ENCODE measurements at places on chromosomes 11 and 22.

DNA sequence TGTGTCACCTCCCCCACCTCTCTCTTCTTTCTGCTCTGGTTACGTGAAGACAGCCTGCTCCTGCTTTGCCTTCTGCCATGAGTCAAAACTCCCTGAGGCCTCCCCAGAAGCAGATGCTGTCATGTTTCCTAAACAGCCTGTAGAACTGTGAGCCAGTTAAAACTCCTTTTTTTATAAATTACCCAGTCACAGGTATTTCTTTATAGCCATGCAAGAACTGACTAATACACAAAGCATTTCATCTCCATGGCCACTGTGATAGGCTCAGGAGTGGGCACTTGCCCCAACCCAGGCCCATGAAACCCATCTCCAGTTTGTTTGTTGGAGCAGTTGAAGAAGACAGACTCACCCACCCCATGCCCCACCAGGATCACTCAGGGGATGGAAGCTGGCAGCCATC lies 253.3 kb upstream of the ISX start:
- no peak for DNase-seq

DNA sequence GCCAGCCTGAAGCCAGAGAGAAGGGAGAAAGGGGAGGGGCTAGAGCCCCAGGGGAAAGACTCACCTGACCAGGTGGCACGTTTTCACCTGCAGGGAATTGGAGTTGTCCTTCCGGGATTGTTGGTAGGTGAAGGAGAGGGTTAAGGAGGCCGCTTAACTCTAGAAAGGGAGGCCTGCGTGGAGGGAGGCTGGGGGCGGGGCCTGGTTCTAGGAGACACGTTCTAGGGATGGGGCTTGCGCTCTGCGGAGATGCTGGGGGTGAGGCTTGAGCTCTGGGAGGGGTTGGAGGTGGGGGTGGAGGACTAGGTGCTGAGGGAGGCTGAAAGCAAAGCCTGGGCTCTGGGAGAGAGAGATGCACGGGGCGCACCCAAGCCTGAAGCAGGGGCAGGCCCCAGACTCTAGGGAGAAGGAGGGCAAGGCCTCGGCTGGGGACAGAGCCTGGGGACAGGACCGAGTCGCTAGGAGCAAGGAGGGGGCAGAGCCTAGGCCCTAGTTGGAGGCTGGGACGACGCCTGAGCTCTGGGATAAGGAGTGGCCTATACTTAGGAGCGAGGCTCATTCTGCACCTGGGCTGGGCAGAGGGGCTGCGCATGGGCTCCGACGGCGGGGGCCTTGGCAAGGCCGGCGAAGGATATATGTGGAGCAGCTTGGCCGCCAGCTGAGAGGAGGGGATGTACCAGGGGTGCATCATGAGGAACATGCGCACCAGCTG lies 2.4 kb downstream of the RASGRP2 start:
- no peak for DNase-seq

DNA sequence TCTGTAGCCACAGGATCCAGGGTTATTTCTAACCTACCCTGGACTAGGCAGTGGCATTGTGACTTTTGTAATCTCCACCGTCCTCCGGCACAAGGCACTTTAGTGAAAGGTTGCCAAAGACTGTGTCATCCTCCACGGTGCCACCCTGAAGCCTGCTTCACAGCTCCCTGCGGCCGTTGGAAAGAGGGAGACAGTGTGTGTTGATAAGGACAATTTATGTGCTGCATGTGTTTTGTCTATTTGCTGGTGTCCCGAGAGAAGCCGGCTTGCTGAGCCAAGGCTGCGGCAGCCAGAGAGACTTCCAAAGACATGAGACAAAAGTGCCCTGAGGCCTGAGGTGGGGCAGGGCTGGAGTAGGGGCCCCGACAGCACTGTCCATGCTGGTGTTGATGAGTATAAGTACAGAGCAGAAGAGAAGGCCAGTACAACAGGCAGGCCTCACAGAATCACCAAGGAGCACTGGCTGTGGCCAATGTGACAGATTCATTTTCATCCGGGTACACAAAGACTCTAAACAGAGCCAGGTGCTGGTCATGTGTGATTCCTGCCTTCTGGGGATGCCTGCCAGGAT lies 40.9 kb downstream of the GALNT18 start:
- DNase-seq: no peak

GRCh38 chr11:108854346-108854745 lies 189.5 kb downstream of the DDX10 start:
- no peak for DNase-seq

DNA sequence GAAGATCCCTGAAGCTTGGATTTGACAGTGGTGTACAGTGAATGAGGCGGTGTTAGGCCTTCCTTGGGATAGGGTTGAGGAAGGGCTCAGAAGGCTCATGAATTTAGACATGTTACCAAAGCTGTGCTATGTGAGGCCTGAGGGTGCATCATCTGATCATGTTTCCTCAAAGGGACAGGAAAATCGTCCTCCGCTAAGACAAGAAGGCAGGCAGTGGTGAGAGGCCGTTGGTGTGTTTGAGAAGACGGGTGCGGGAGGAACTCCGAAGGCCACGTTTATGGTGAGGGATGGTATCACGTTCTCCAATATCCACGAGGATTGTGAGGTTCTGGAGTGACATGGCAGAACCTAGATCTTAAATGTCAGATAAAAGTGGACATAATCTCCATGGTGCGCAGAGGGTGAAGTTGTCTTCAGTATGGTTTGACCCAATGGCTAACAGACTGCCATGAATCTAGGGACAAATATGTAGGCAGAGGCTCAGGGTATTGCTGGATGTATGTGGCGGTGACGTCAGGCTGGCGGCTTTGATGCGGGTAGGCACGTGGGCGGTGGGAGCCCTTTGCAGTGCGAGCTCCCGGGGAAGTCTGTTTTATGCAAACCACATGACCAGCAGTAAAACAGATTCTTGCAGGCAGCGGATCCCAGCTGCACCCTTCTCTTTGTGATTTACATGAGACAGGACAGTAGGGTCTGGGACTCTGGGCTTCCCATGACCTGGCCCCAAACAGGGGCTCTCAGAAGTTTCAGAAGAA lies 242.3 kb upstream of the B3GAT1 start:
- no peak for DNase-seq

DNA sequence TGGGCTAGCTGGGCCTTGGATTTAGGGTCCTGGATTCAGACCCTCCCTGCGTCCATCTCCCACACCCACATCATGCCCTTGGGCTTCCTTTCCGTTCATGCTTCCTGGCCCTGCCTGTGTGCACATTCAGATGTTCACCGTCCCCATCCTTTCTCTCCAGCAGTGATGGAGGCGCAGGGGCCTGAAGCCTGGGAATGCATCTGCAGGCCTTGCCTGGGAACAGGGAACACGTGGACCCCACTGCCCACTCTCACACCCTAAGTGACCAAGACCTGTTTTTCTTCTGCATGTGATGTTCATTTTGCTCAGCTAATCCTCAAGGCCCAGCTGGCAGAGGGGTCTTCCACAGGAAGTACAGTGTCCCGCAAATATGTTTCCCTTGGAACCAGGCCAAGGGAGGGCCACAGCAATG lies 91.6 kb upstream of the PARVA start:
- DNase-seq: no peak

- DNase-seq: no peak
Measured at GRCh38 chr11:44632466-44633123, 67.1 kb downstream of the CD82 start.

DNA sequence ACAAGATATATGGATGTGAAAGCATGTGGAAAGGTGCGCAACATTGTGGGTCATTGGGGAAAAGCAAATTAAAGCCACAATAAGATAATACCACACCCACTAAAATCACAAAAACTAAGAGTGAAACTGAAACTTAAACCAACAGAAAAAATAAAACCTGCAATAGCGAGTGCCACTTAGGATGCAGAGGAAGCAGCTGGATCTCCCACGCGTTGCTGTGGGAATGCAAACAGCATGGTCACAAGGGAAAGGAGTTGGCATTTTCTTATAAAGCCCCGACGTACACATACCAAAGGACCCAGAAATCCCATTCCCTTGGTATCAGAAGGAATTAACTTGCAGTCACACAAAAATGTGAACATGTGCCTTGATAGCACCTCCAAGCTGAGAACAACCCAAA lies 712.0 kb downstream of the TBC1D22A start:
- no peak for DNase-seq

DNA sequence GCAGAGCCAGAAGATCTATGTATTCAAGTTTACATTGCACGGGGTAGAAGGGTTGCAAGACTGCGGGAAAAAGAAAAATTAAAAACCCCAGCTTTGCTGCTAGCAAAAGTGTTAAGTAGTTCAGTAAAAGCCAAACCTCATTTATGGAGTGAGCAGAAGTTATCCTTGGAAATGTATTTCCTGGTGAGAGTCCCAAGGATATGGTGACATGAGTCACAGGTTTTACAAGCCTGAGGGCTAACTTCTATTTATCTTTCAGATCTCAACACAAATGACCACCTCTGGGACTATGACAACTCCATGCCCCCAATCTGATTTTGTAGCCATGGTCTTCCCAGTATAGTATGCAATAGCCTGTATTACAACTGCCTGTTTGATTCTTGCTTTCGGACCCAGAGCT lies 26.1 kb downstream of the ABTB2 start:
- no peak for DNase-seq

- no peak for DNase-seq
Measured at GRCh38 chr11:103875855-103876510, 160.5 kb upstream of the DDI1 start.

GRCh38 chr22:32712644-32713355 lies 88.7 kb upstream of the TIMP3 start:
- DNase-seq: no peak

DNA sequence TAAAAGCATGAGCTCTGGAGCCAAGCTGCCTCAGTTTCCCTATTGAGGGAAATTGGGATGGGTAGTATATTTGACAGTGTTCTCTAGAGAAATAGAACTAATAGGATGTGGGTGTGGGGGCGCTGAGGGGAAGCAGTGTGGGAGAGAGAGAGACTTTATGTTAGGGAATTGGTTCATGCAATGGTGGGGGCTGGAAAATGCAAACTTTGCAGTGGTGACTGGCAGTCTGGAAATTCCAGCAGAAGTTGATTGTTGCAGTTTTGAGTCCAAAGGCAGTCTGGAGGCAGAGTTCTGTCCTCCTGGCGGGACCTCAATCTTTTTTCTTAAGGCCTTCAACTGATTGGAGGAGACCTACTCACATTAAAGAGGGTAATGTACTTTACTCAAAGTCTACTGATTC lies 59.4 kb upstream of the SYT13 start:
- DNase-seq: no peak

GRCh38 chr11:43396617-43397016 lies 37.9 kb downstream of the TTC17 start:
- DNase-seq: no peak

DNA sequence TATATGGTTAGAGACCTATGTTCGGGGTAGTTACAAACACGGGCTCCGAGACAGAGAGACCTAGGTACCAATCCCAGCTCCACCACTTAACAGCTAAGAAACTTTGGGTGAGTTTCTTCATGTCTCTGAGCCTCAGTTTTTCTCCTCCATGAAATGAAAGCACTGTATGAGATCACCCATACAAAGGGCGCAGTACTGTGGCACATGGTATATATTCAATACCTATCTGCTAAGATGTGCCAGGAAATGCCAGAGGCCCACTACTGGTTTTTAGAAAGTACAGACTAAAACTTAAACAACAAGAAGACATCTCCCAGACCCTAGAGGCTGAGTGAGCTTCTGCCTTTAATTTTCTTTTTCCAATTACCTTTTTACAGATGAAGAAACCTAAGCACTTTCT lies 69.5 kb downstream of the SLC1A2 start:
- DNase-seq: no peak

- no peak for DNase-seq
Measured at GRCh38 chr11:67463186-67463585, 5.9 kb downstream of the TMEM134 start.

DNA sequence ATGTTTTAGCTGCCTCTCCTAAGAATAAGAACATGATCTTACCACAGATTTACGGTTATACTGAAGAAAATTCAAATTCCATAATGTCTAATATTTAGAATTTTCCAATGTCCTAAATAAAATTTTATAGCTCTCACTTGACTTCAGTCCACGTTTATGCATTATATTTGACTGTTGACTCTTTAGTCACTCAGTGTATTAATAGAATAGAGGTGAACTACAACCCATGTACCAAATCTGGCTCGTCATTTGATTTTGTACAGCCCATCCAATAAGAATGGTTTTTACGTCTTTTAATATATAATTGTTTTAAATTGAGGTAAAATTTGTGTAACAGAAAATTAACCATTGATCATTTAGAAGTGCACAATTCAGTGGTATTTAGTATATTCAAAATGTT lies 34.9 kb downstream of the KDM2A start:
- no peak for DNase-seq

- DNase-seq: no peak
Measured at GRCh38 chr11:22430141-22430541, 92.0 kb downstream of the SLC17A6 start.

GRCh38 chr11:124892146-124892545 lies 5.5 kb downstream of the ROBO4 start:
- no peak for DNase-seq

- no peak for DNase-seq
Measured at GRCh38 chr11:16194566-16194965, 161.8 kb downstream of the SOX6 start.

DNA sequence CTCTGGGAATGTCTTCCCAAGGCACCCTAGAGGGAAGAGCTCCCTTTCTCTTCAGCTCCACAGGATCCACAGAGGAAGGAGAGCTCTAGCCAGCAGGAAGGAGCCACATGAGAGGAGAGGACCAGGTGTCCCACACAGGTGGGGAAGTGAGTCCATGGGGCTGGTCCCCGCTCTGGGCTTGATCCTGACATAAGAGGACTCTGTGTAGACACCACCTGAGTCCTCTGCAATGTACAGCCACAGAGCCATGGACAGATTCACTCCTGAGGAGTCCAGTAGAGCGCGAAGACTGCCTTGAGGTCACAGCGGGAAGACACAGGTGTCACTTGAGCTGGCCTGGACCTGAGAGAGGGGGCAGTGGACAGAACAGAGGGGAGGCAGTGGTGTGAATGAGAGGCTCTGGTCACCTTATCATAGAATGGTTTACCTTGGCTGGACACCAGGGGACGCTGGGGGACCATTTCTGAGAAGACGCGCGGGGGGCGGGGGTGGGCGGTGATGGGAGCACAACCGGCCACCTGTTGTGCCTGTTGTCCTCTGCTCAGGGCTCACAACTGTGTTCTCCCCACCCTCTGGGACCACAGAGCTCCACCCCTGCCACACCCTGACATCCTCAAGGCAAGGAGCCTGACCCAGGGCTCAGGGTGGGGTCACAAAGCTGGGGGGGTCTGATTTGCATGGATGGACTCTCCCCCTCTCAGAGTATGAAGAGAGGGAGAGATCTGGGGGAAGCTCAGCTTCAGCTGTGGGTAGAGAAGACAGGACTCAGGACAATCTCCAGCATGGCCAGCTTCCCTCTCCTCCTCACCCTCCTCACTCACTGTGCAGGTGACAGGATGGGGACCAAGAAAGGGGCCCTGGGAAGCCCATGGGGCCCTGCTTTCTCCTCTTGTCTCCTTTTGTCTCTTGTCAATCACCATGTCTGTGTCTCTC lies 128.2 kb downstream of the ZNF280B start:
- no peak for DNase-seq

- DNase-seq: peak; percentile 13
Measured at GRCh38 chr22:46377525-46378425, 42.3 kb downstream of the TRMU start.

GRCh38 chr22:30235687-30236170 lies 10.8 kb downstream of the LIF start:
- DNase-seq: peak; percentile 49
